Natural killer cell treated with Interleukin-12 subunit alpha and Interleukin-12 subunit beta and Interleukin-15 and Interleukin-18, amount 100 ng/mL, for 72 hours (primary cell): ENCODE measurements at places on chromosomes 3 and 15. TPM values are rescaled to one million over a fixed set of nuclear protein-coding genes. Genes with fewer than 3 reads are reported as not detected.

The LYZL4 gene
- not detected for total RNA-seq

The CNTN3 gene
- total RNA-seq: not detected

DNA sequence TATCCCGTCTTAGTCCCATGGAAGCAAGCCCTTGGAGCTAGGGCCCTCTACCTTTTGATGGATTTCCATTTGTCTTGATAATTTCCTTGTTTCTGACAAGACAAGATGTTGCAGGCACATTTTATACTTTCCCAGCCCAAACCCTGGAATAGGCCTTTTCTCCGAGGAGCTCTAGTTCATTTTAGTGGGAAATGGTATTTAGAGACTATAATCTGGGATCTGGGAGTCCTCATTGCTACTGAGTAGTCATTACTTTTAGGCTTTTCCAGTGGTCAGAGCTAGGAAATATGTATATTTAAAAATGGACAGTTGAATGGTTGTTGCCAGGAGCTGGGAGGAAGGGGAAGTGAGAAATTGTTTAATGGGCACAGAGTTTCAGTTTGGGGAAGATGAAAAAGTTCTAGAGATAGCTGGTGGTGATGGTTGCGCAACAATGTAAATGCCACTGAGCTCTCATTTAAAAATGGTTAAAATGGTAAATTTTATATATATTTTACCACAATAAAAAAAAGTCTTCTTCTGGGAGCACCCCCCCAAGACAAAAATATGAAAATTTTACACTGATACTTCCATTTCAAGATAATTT, 31.6 kb downstream of the MLH1 start:
- no peaks in the 10 kb centered on the region for H3K27me3 ChIP-seq
- H3K27ac ChIP-seq: peak overlapping the region; percentile 81
- peaks cover 29% of the 10 kb centered on the region for H3K36me3 ChIP-seq
- H3K4me1 ChIP-seq: peaks cover 10% of the 10 kb centered on the region

DNA sequence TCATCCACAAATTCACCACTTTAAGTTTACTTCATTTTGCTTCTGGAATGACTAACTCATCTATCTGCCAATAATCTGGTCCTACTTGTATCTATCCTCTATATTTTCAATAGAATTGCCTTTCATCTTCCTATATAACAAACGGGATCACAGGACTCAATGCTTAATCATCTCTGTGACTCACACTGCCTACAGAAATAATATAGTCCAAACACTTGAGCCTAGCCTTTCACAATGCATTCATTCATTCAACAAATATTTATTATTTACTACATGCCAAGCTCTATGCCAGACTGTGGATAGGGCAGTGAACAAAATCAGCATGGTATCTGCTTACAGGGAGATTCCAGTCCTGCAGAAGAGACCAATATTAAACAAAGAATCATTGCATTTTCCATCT, 16.6 kb upstream of the AGTR1 start:
- no peaks in the 10 kb centered on the region for H3K27me3 ChIP-seq
- H3K4me1 ChIP-seq: no peaks in the 10 kb centered on the region
- no peaks in the 10 kb centered on the region for H3K36me3 ChIP-seq
- no peak for DNase-seq

- H3K27ac ChIP-seq: no peak overlapping the region
- H3K4me1 ChIP-seq: no peaks in the 10 kb centered on the region
- H3K36me3 ChIP-seq: no peaks in the 10 kb centered on the region
- H3K4me3 ChIP-seq: no peak overlapping the region
- H3K27me3 ChIP-seq: peaks cover 23% of the 10 kb centered on the region
- no peak for DNase-seq
These were observed 11.3 kb upstream of the C3orf52 start for GRCh38 chr3:112074616-112075497.

- no peak overlapping the region for H3K4me3 ChIP-seq
- no peak for DNase-seq
- H3K36me3 ChIP-seq: no peaks in the 10 kb centered on the region
- H3K27me3 ChIP-seq: no peaks in the 10 kb centered on the region
- no peaks in the 10 kb centered on the region for H3K4me1 ChIP-seq
- no peak overlapping the region for H3K27ac ChIP-seq
These were observed 82.2 kb upstream of the VEPH1 start for GRCh38 chr3:157585386-157585785.
